SJSA1 (cell line): ENCODE measurements at places on chromosomes 3 and 15. TPM values are rescaled to one million over a fixed set of nuclear protein-coding genes. Genes with fewer than 3 reads are reported as not detected.
A peak's percentile ranks its signal among the peaks of the same experiment; 100 is the strongest.

DNA sequence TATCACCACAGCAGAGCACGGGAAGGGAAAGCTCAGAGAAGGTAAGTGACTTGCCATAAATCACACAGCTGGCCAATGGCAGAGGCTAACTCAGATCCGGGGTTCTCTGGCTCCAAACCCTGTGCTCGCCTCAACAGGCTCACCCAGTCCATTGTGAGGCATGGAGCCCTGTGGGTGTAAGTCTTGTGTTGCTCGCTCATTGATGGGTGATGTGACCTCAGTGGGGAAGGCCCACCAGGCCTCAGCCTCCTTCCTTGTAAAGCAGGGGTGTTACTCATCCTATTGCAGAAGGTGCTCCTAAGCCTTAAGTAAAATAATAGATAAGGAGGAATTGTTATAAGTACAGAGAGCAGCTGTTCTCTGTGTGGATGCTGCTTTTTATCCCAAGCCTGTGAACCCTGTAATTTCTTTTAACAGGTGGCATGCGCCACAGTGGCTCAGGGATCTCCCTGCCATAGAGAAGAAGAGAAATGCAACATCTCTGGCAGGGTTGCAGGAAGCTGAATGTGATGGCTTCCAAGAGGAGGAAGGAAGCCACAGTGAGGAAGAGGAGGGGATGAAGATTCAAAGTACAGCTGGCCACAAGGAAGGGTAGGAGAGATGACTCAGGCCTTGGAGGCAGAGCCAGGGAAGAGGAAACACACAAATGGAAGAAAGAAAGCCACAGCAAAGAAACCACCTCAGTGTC is 30.9 kb upstream of the SPSB4 start:
- DNase-seq: no peak

DNA sequence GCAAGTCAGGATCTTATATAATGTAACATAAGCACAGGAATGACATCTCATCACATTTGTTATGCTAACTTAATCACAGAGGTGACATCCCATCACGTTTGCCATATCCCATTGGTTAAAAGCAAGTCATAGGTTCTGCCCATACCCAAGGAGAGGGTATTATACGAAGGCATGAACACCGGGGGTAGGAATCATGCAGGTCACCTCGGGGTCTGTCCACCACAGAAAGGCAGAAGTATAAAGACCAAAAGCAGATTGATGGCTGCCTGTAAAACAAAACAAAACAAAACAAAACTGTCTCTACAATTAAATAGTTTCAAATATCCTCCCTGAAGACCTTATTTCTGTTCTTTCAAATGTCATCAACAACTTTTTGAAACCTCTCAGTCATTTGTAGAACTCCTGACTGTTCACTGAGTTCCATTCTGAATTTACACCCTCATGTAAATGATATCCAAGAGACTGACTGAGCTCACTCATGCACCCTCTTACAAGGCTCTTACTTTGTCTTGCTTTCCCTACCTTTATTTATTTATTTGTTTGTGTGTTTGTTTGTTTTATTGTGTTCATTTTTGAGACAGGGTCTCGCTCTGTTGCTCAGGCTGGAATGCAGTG is 22.7 kb upstream of the ZNF639 start:
- DNase-seq: no peak

- no peak for DNase-seq
Observed at GRCh38 chr15:38071211-38071972, 137.0 kb downstream of the TMCO5A start.

DNA sequence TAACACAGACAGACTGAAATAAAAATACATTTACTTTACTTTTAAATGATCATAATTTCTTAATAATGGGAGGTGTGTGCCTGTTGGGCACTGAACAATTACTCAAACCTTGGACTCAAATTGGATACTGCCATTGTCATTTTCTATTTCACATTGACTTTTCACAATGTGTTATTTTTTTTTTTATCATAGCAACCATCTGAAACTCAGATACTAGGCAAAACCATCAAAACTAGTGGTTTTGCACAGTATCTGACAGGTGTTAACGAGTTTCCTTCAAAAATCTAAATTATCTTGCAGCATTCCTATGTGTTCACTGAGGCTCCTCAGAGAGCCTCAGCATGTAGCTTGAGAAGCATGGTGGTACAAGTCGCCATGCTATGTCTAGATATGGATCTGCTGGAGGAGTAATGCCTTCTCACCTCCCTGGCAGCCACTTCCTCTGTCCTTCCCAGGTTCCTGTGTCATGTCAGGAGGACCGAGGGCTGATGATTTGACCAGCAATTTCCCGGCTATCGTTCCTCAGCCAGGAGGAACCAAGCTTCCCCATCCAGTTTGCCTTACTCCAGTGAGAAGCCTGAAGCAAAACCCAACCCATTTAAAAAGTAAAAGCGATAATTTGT is 29.9 kb upstream of the RFTN1 start:
- no peak for DNase-seq

GRCh38 chr15:88388686-88389085 is 78.5 kb downstream of the MRPL46 start:
- peak; percentile 24 for DNase-seq

DNA sequence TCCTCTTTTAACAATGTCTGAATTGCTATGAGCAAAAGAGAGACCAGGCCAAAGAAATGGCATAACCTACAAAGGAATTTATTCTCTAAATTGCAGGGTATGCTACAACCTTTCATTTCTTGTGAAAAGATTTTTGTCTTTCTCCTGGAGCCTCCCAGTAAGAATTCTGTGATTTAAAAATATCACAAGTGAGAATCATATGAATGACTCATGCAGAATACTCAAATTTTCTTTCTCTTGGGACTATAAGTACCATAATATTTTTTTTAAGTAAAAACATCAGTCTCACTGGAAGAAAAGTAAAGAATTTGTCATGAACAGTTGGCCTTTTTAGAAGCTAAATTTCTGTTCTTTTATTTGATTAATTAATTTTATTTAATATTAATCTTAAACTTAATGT is 26.3 kb downstream of the SYNPR start:
- DNase-seq: no peak

- DNase-seq: no peak
Observed at GRCh38 chr15:90851940-90852339, 16.4 kb upstream of the FURIN start.

- DNase-seq: no peak
Observed at GRCh38 chr3:40247714-40248454, 61.6 kb upstream of the EIF1B start.

DNA sequence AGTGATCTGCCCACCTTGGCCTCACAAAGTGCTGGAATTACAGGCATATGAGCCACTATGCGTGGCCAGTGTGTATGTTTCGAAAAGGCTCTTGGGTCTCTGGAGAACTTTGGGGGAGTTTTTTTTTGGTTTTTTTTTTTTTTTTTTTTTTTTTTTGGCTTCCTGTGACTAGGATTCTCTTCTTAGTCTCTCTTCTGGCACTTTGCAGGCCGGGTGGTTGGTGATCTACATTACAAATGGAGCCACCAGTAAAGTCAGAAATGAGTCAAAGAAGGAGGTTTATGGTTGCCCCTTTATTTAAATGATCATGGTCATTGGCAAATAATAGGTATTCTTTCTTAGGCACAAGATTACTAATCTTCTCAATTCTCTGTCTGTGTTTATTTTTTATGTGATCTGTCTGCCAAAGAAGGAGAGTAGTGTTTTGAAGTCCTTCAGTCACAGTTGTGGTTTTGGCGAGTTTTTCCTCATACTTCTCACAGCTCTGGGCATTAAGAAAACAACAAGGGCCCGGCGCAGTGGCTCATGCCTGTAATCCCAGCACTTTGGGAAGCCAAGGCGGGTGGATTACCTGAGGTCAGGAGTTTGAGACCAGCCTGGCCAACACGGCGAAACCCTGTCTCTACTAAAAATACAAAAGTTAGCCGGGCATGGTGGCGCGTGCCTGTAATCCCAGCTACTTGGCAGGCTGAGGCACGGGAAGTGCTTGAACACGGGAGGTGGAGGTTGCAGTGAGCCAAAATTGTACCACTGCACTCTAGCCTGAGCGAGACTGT is 38.3 kb downstream of the PDE8A start:
- DNase-seq: no peak

- DNase-seq: no peak
Observed at GRCh38 chr3:129673897-129674797, 67.7 kb upstream of the PLXND1 start.

SKOR1 gene
- not detected in 2 replicates for total RNA-seq

SLC12A1 gene
- not detected in 2 replicates for total RNA-seq

CLDN16 gene
- 0.08 TPM in 1 of 2 replicates, not detected in the other for total RNA-seq

LDHAL6B gene
- not detected in 2 replicates for total RNA-seq

INKA1 gene
- 0.56 and 1.3 TPM in 2 replicates for total RNA-seq

ACKR2 gene
- total RNA-seq: not detected in 2 replicates

CPN2 gene
- total RNA-seq: not detected in 2 replicates
